ENCODE measurements at places on chromosomes 3 and 15.

DNA sequence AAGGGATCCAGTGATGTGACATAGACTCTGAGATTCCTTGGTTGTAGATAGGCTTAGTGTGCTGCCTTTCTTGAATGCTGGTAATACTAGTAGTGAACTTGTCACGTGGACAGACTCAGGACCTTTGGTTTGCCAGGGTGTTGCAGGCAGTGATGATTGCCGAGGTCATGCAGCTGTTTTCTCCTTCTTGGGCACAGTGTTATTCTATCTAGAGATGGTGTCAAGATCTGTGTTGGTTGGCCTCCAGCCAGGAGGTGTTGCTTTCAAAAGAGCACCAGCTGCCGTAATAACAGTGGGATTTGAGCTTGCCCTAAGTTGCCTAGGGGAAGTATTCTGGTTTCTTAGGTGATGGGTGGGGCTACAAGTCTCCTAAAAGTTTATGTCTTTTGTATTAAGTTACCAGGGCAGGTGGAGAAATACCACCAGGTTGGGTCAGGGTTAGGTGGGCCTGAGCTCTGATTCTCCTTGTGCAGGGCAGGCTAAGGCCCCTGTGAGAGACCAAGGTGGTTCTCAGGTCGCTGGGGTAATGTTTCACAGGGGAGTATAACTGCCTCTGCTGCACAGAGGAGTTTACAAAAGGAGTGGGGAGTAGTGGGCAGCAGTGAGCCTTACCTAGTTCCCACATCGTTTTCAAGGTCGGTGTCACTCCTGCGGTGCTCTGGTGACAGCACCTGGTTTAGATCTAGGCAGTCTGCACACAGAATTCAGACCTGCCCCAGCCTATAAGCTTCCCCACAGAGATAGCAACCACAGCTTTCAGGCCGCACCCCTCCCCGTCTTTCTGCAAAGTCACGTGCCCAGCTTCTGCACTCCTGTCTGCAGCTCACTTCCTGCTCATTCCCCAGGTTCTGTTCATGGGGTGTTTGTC is 350.3 kb downstream of the DOCK3 start:
- peak; percentile 10 for DNase-seq

GRCh38 chr3:150666167-150666566 is 37.6 kb downstream of the ERICH6 start:
- no peak for DNase-seq

- no peak for DNase-seq
These were observed 22.1 kb downstream of the TYRO3 start for GRCh38 chr15:41581110-41581509.

- DNase-seq, result no peak
These were observed 11.4 kb upstream of the VGLL3 start for GRCh38 chr3:87002346-87002745.

DNA sequence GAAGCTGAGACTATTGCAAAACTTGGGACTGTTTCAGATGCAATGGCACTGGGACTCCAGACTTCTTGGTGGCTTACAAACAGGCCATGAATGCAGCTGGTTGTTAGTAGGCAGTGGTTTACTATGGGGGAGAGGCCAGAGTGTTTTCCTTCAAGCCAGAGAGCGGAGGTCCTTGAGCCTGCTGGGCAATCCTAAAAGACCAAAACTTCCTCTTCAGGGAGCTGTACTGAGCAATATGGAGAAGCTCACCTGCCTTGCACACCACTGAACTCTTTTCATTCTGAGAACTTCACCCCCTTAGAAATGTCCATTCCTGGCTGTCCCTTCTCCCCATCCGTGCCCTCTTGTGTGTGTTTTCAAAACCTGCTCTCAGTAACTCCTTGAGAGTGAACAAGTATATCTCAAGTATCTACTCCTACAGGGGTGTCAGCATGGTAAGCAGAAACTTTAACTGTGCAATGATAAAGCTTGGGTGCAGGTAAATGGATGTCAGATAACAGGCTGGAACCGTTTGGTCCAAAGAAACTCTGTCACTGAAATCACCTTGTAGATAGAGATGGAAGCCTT is 213.9 kb downstream of the CLSTN2 start:
- no peak for DNase-seq

- no peak for DNase-seq
These were observed 19.4 kb upstream of the ADPGK start for GRCh38 chr15:72803006-72803405.

DNA sequence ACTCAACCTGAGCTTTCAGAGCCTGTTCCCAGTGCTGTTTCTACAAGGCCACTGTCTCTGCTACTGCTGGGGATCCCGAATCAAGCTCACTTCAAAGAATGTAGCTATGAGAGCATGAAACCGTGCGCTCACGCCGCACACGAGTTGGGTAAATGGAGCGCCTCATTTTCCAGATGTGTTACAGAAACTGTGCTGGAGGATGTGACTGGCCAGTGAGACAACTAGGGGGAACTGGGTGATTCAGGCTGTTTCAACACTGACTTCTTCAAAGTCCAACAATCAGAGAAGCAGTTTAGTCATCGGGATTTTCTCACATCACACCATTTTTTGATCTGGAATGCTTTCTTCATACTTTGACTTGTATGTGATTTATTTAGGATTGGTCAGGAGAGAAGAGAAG is 3.5 kb downstream of the ZNF710 start:
- no peak for DNase-seq

DNA sequence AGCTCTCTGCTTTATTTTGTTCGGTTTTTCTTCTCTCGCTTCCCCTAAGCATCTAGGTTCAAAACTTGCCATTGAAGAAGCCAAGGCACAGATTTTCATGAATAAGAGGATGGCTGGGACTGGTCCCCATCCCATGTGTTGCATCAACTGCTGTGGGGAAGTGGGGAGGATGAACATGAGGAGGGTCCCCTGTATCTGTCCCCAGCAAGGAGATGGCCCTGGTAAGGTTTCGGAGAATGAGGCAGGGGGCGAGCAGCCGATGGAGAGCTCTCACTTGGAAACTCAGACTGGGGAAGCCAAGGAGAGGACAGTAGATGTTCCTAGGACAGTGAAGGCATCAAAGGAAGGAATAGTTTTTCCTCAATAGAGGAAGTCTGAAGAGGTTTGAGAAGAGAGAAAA is 142.0 kb upstream of the ATP2B2 start:
- no peak for DNase-seq

- DNase-seq, result no peak
These were observed 120.2 kb downstream of the NR1I2 start for GRCh38 chr3:119902061-119902460.

DNA sequence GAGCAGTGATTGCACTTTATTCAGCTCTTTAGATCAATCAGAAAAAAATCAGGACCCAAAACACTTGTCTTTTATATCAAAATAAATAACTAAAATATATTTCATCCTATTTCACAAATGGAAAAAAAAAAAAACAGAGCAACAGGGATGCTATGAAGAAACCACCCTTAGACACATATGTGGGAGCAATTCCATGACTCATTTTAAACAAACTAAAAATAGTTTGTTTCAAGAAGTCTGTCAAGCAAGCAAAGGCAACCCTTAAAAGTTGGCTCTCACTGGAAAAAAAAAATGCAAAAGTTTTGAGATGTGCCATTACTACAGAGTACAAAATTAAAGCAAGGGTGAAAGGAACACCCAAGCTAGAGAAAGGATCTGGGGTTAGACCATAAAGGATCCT is 5.7 kb downstream of the ATP13A3 start:
- no peak for DNase-seq

GRCh38 chr3:13883681-13884080 is 3.8 kb upstream of the WNT7A start:
- DNase-seq, result no peak

DNA sequence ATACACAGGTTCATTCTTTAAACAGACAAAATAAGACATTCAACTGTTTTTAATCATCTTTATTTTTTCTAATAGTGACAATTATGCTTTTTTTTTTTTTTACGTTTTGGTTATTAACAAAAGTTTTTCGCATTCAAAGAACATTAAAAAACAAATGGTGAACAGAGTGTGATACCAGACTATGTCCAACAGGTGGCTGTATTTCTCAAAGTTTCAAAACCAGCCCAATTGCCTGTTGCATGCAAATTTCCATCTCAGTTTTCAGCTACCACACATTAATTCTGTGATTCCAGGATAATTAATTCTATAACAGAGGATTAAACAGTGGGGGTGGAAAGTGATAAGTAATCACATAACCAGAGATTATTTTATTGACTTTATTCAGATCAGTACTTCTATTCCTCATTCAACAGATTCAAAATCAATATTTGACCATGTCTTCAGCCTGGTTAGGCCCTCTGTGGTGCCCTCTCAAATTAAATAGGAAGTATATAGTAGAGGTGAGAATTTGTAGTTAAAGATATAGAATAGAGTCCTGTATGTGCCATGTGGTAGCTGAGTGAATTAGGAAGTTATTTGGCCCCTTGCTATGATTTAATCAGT is 122.2 kb upstream of the DCBLD2 start:
- no peak for DNase-seq

- no peak for DNase-seq
These were observed 184.9 kb downstream of the ZBTB20 start for GRCh38 chr3:114962189-114962588.

DNA sequence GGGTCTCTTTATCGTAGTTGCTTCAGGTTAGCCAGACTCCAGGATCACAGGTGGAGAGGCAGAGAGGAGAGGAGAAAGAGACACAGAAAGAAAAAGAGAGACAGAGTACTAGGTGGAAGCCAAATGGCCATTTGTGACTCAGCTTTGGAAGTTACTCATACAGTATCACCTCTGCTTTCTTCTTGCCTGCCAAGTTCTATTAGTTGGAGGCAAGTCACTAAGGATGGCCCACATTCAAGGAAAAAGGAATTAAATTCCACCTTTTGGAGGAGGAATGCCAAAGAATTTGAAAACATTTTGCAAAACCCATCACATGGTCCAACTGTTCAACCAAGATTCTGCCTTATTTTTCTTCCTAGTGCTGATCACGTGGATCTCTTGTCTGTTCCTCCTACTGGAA is 291.1 kb downstream of the CHL1 start:
- no peak for DNase-seq

DNA sequence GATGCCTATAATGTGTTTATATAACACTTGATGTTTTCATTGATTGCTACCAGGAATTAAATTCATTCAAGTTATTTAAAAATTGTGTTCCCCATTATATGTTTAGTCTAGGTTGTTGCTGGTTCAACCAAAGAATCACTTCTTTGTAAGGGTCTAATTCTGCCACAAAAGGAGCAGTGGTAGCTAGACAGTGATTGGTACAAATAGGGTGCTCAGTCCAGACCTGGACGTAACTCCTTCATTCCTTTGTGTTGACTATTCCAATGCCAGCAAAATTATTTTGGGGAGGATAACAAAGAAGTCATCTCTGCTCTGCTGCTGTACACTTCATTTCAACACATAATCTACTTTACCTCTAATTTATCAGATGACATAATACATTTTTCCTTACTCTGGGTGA is 1.2 kb downstream of the CHMP2B start:
- DNase-seq, result no peak

DNA sequence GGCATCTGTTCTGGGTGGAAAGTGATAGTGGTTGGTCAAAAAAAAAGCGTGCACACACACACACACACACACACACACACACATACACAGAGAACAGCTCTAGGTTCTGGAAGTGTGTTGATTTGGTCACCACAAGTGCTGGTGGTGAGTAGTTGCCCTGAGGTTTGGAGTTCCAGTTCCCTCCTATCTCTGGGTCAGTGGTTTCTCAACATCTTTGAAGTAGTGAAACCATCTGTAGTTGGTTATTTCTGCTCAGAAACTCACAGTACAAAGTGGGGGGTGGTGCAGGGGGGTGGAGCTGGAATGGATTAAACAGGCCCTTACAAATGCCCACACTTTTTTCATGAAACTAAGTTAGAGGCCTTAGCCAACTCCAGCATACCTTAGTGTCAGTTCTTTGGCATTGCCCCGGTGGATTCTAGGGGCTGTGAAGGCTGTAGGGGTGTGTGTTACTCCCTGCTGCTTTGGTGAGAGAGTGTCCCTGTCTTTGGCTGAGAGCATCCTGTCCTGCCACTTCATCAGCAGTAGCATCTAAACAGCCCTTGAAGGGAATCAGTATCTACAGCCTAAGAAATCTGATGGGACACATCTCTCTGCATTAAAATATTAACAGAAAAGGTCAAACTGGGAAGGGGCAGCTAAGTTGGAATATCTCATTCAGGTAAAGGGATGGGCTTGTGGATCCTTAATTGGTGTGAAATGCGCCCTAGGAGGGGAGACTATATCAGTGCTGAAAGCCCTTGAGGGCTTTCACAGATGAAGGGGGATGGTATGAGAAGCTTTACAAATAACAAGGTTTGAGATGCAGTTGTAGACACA is 20.6 kb downstream of the SMAD3 start:
- no peak for DNase-seq

DNA sequence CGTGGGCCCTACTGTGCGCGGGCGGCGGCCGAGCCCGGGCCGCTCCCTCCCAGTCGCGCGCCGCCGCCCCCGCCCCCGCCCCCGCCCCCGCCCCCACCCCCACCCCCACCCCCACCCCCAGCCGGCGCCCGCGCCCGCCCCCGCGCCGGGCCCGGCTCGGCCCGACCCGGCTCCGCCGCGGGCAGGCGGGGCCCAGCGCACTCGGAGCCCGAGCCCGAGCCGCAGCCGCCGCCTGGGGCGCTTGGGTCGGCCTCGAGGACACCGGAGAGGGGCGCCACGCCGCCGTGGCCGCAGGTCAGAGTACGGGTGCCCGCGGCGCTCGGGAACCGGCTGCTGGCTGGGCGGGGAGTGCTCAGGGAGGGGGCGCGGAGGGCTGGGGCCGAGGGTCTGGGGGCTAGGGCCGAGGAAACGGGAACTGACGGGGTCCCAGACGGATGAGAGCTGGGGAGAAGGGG is 1.1 kb upstream of the PPARG start:
- DNase-seq, result no peak

- no peak for DNase-seq
These were observed 279.7 kb downstream of the MAGI1 start for GRCh38 chr3:65758876-65759598.

DNA sequence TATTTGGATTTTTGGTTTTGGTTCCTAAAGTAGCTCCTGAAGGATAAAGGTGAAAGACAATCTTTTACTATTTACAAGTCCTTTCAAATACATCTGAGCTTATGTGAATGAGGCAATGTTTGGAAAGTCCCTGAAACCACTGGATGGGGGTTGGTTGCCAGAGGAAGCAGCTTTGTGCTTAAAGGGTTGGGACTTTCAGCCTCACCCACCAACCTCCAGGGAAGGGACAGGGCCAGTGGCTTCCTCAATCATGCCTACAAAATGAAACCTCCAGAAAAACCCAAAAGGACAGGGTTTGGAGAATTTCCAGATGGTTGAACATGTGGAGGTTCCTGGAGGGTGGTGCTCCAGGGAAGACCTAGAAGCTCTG is 20.9 kb upstream of the ABHD17C start:
- no peak for DNase-seq

Data from activated CD4-positive, alpha-beta T cell treated with anti-CD3 and anti-CD28 coated beads, Interleukin-2, amount 50 U/mL, for 24 hours (primary cell).